ENCODE measurements at places on chromosomes 2 and 18. TPM values are rescaled to one million over a fixed set of nuclear protein-coding genes. Genes with fewer than 3 reads are reported as not detected.
A peak's percentile ranks its signal among the peaks of the same experiment; 100 is the strongest.

The CERKL gene
- polyA plus RNA-seq, result 14.8 TPM

DNA sequence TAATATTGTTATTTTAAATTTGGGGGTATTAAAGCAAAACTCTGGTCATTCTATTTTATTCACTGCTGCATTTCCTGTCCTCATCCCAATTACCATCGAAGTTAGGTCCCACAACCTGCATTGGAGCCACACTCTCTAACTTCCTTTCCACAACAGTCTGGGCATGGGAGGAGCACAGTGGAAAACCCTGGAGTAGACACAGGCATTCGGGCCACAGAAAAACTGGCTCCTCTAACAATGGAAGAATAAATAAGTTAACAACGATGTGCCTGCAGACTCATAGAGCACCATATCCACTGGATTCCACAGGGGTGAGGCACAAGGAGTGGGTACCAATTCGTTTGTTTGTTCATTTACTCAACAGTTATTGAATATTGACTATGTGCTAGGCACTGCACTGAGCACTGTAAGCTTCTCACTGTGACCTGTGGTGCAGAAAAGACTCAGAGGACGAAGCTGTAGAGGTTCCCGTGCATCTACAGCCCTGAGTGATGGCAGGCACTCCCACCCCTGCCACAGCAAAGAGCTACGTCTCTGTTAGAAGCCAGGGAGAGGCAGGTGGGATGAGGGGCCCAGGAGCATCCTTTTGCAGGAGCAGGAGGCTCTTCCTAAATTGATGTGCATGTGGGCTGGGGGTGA lies 154.2 kb upstream of the PGAP1 start:
- DNase-seq, result no peak
- peaks cover 8% of the 10 kb centered on the region for H3K4me1 ChIP-seq
- H3K27me3 ChIP-seq, result no peaks in the 10 kb centered on the region

- H3K4me1 ChIP-seq, result no peaks in the 10 kb centered on the region
- no peak overlapping the region for H3K4me3 ChIP-seq
- no peak overlapping the region for H3K27ac ChIP-seq
Measured at GRCh38 chr2:75162897-75163296, 36.4 kb downstream of the TACR1 start.

The FBXO15 gene
- 2.4 TPM for polyA plus RNA-seq

DNA sequence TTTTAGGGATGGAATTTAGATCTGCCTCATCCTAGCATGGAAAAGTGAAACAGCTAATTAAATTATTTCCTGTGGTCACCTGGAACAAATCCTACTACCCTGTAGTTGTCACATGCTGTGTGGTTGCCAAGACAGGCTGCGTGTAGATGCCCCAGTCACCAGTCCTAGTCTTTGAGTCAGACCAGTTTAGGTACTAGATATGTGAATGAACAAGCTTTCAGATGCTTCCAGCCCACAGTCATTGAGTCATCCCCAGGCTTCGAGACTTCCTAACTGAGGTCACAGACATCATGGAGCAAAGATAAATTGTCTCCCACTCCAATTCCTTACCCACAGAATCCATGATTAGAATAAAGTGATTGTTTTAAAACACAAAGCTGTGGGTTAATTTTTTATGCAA lies 35.8 kb upstream of the GRB14 start:
- H3K36me3 ChIP-seq, result peaks cover 47% of the 10 kb centered on the region
- H3K27me3 ChIP-seq, result no peaks in the 10 kb centered on the region
- no peak overlapping the region for H3K4me3 ChIP-seq
- no peak overlapping the region for H3K27ac ChIP-seq
- DNase-seq, result no peak

- H3K27ac ChIP-seq, result no peak overlapping the region
- H3K4me1 ChIP-seq, result peaks cover 5% of the 10 kb centered on the region
- H3K4me3 ChIP-seq, result no peak overlapping the region
- no peaks in the 10 kb centered on the region for H3K36me3 ChIP-seq
Measured at GRCh38 chr2:163353551-163353950, 382.3 kb downstream of the FIGN start.

The PLCD4 gene
- polyA plus RNA-seq, result 0.21 TPM

The PLB1 gene
- not detected for polyA plus RNA-seq

- H3K36me3 ChIP-seq, result peaks cover 8% of the 10 kb centered on the region
- H3K27me3 ChIP-seq, result no peaks in the 10 kb centered on the region
- peak overlapping the region; percentile 21 for H3K4me3 ChIP-seq
Measured at GRCh38 chr18:35590935-35591334, 9.4 kb downstream of the GALNT1 start.

The ANO7 gene
- not detected for polyA plus RNA-seq

DNA sequence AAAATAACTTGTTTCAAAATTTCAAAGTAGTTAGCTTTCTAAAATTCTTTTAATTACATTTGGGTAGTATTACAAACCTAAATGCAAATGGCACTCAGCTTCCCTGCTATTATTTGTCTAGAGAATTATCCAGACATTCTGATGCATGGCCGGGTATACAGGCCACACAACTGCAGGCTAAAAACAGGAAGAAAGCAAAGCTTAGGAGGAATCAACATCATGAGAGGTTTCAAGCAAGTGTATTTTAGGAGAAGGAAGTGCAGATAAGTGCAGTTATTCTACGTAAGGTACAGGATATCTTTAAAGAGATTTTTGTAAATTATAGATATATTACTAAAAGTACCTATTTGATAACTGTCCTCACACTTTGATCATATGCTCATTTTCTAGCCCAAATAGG lies 46.8 kb upstream of the RNU4ATAC start:
- DNase-seq, result no peak
- no peaks in the 10 kb centered on the region for H3K27me3 ChIP-seq
- no peak overlapping the region for H3K27ac ChIP-seq

The RPS27A gene
- polyA plus RNA-seq, result 2,846 TPM

The KIF5C gene
- 0.31 TPM for polyA plus RNA-seq

The TXNDC2 gene
- 0.20 TPM for polyA plus RNA-seq

- H3K27ac ChIP-seq, result no peak overlapping the region
- no peaks in the 10 kb centered on the region for H3K36me3 ChIP-seq
- no peak for DNase-seq
- no peak overlapping the region for H3K4me3 ChIP-seq
- no peaks in the 10 kb centered on the region for H3K4me1 ChIP-seq
- H3K27me3 ChIP-seq, result no peaks in the 10 kb centered on the region
Measured at GRCh38 chr2:40302751-40303325, 149.1 kb downstream of the SLC8A1 start.
